ENCODE measurements at places on chromosomes 12 and 14.

DNA sequence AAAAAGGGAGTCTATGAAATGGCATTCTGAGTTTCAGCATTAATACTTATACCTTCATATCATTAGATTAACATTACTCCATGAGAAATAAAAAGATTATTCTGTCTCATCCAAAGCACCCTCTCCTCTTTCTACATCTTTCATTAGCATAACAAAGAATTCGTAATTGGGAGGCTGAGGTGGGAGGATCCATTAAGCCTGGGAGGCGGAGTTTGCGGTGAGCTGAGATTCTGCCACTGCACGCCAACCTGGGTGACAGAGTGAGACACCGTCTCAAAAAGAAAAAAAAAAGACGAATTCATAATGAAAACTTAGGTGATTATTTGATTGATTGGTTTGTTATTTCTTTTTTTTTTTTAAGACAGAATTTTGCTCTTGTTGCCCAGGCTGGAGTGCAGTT lies 1.8 kb upstream of the CDK17 start:
- DNase-seq, result no peak

DNA sequence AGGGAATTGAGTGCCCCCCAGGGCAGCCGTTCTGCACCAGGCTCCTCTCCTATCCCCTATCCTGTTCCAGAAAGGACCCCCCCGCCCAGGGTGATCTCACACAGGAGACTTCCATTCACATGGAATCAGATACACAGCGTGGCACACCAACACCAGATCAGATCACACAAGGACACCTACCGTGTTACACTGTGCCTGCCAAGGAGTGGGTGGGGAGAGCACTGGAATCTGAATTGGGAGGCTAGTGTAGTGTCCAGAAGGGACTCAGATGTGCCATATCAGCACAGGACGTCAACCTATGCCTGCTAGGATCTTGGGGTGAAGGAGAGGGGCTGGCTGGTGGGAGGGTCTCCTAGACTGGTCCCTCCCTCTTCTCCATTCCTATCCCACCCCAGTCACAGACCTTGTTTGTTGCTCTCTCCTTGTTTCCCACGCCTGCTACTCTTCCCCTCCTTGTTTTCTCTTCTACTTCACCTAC lies 2.3 kb downstream of the PTMS start:
- no peak for DNase-seq

DNA sequence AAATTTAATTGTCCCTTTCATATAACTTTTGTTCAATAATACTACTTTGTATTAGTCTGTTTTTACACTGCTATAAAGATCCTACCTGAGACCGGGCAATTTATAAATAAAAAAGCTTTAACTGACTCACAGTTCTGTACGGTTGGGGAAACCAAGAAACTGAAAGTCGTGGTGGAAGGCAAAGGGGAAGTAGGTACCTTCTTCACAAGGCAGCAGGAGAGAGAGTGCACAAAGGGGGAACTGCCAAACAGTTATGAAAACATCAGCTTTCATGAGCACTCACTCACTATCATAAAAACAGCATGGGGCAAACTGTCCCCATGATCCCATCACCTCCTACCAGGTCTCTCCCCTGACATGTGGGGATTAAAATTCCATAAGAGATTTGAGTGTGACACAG lies 1069.0 kb downstream of the FSCB start:
- no peak for DNase-seq

DNA sequence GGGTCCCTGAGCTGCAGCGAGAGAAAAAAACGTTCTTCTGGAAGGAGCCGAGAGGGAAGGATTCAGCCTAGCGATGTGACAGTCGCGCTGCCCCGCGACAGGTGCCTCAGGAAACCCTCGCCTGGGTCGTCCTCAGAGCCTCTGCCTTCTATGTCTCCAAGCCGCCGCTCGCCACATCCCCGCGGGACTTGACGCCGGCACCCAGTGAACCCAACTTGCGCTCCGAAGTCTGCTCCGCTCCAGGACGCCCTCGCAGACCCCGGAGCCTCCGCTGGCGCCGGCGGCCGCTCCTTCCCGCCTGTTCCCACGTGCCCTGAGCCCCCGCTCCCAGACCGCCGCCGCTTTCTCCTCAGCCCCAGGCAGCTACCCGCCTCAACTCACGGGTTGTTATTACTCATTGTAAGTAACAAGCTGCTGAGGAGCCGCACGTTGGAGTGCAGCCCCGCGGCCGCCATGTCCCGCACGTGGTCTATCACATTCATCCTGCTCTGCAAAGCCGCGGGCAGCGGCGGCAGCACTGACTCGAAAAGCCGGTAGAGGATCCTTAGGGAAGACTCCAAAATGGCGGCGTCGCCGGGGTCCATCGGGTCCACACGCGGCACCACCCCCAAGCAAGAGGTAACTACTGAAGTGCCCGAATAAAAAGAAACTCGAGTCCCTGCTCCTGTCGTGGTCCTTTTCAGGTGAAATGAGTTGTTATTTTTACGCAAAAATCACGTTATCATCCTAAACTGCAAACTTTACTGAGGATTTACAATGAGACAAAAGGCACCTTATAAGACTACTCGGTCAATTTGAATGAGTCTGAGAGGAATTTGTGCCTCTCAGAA lies at the start of gene ANAPC7:
ANAPC7 (minus strand) TSS at position 563 of the 830 bp plus-strand sequence; CDS start at position 482, 81 bp downstream.
- peak; percentile 92 for DNase-seq

DNA sequence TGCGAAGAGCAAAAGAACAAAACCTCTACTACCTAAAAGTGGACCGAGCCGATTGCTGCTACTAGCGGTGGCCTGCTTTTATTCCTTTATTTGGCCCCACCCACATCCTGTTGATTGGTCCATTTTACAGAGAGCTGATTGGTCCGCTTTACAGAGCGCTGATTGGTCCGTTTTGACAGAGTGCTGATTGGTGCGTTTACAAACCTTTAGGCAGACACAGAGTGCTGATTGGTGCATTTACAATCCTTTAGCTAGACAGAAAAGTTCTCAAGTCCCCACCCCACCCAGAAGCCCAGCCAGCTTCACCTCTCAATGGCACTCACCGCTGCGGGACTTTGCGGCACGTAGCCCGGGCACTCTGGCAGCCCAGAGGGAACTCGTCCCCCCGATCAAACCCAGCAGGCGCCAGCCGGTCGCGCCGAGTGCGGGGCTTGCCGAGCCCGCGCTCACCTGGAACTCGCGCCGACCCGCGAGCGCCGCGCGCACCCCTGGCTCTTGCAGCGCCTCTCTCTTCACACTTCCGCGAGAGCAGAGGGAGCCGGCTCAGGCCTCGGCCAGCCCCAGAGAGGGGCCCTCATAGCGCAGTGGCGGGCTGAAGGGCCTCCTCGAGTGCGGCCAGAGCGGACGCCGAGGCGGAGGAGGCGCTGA lies 8.7 kb upstream of the FGD4 start:
- peak; percentile 20 for DNase-seq

GRCh38 chr14:104999361-104999760 lies 13.8 kb downstream of the CLBA1 start:
- no peak for DNase-seq

GRCh38 chr12:31594681-31595080 lies 3.7 kb upstream of the DENND5B start:
- peak; percentile 63 for DNase-seq

DNA sequence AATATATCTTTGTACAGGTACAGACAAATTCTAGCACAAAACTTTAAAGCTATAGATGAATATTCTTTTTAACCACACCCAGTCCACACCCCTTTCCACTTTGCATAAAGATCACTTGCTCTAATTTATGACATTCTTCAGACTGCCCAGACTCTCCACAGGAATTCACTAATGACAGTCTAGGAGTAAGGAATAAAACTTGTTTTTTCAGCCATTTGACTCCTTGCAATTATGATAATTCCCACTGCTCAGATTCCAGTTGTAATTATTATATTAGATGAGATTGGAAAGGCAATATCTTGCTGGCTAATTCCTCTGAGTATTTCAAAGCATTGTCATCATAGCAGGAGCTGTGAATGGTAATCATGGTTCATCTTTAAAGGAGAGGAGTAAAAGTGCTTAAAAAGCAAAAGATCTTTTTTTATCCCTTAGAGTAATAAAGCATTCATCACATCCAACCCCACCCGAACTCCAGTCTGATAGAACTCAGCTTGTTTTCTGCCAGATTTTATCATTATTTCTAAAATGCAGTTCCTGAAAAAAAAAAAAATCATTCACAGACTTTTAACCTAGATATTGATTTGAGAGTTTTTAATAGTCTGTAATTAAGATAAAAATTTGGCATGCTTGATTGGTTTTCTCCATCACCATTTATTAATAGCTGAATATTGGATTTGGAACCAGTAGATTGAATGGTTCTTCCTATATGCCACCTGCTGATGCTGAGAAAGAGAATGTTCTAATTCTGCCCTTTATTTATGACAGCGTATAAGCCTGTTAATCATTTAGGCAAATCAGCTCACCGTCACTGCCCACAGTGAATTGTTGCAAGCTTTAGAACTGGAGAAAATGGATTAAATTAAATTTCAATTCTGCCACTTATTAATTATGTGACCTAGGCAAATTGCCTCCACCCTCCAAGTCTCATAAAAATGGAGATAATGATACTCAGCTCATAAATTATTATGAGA lies 93.9 kb upstream of the RASSF8 start:
- DNase-seq, result peak; percentile 59

- no peak for DNase-seq
Observed at GRCh38 chr14:75703467-75703866, 42.4 kb downstream of the TTLL5 start.

- no peak for DNase-seq
Observed at GRCh38 chr14:90814806-90815571, 1.2 kb downstream of the TTC7B start.

- DNase-seq, result no peak
Observed at GRCh38 chr12:109686523-109686922, 27.1 kb upstream of the FAM222A start.

DNA sequence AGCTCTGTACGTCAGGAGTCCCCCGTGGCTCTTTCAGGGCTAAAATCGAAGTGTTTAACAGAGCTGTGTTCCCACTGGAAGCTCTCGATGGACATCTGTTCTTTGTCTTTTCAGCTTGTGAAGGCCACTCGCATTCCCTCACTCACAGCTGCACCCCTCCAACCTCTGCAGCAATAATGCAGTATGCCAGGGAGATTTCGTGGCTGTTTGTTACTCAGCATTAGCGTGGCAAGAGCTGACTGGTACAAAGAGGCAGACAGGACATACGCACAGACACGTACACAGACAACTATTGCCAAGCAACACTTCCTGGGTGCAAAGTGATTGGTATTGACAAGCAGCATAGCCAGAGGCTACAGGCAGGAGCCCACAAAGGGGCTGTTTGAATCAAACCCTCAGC lies 11.8 kb upstream of the FBXO21 start:
- no peak for DNase-seq

DNA sequence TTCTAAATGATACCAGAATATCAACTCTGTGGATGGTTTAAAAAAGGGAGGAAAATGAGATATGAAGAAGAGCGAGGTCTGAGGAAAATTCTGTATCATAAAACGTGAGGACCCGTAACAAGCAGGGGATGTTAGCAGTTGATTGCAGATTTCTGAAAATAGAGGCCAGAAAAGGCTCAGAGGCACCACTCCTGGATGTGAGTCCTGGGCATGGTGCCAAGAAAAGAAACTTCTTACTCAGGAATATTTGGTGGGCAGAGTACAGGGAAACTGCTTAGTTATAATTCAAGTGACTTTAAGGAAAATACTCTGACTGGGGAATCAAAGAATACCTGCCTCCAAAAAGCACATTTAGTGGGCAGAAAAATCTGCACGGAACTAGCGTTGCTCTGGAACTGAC lies 85.5 kb downstream of the PRICKLE1 start:
- peak; percentile 44 for DNase-seq

DNA sequence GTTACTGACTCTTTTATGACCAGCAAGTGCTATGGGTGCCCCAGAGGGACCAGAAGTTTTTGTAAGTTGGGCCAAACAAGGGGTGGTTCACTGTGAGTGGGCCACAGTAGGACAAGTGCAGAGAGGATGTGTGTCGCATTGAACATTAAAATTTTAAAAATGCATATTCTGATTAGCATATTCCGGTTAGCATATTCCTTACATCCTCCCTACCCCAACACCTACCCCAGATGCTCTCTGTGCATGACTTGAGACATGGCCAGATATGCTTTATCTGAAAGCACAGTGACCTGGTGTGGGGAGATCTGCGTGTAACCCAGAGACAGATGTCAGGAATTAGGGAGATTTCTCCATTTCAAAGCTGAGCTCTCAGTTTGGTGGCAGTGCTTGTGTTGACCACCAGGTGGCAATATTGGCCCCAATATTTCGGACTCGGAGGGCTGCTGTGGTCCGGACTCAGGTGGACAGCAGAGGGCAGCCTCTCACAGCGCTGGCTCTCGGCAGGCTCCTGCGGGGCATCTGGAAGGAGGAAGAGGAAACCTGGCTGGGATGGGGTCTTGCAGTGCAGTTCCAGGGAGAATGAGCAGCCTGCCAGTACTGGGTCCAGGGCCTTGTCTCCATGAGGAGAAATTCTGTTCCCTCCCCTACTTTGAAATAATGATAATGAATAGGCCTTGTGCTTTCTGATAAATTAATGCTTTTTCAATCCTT lies 1.6 kb upstream of the CEBPE start:
- peak; percentile 85 for DNase-seq

DNA sequence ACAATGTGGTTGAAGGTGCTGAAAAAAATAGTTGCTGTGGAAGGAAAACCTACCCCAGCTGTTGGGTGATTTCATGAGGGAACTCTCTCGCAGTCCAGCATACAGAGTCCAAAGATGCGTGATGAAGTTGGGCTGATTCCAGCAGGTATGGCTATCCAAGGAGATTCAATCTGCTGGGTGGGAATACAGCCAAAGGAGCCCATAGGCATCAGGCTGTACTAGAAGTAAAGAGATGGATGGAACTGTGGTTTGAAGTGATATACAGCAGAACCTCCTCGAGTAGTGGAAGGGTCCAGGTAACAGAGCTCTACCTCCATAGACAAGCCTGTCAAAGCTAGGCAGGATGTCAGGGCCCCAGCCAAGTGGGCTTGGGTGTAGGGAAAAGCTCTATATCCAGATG lies 11.5 kb upstream of the TMTC2 start:
- no peak for DNase-seq
